ENCODE measurements at places on chromosomes 3 and 15.

- DNase-seq, result peak; percentile 17
Measured at GRCh38 chr15:36501063-36501678, 78.3 kb upstream of the CDIN1 start.

- peak; percentile 32 for DNase-seq
Measured at GRCh38 chr3:123258811-123259420, 57.2 kb downstream of the SEC22A start.

- DNase-seq, result no peak
Measured at GRCh38 chr3:169754711-169755110, 10.1 kb downstream of the TERC start.

- DNase-seq, result no peak
Measured at GRCh38 chr3:128257632-128258031, 104.4 kb downstream of the EEFSEC start.

DNA sequence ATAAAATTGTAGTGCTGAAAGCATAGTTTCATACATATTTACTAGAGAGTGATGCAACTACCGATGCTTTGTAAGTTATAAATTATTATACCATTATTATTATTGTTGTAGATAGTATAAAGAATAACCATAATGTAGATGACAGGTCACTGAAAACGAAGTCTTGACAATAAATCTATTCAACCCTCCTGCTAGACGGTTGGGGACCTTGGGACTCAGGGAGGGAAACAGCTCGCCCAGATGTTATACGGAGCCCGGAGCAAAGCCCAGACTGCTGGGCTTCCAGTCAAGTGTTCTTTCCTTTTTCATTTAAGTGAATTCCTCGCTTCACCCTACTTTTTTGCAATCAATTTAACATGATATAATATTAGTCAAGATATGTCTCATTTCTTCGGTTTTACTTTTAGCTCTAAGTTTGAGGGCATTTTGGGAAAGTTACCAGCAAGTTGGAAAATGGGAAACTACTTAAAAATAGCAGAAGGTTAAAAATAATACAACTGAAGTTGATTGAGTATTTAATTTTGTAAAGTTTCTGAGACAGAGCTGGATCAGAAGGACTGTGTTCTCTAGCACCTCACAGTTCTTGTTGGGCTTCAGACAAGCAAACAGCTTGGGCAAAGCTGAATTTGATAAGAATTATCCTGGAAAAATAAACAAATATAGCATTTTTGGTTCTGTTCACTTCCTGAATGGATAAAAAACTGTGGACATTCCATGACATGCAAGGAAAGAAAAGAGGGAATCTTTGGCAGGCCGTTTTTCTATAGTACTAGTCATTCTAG, 173.4 kb upstream of the TP63 start:
- no peak for DNase-seq

DNA sequence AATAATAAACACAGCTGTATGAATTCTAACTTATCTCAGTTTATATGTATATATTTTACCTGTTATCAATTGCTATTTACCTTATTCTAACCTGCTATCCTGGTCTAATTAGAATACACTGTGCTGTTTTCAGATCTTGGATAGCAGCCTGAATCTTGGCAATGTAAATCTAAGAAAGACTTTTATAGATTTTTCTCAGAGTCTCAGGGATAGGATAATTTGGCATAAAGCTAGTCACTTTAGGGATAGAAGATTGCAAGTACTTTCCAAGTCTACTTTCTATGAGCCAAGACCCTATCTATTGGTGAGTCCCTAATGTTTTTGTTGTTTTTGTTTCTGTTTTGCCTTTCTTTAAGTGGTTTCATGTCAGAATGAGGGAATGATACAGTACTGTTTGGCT, 695.7 kb downstream of the NAALADL2 start:
- no peak for DNase-seq

- no peak for DNase-seq
Measured at GRCh38 chr3:47865192-47865591, 62.3 kb downstream of the DHX30 start.

- no peak for DNase-seq
Measured at GRCh38 chr15:32987067-32987466, 207.4 kb downstream of the FMN1 start.

- DNase-seq, result no peak
Measured at GRCh38 chr3:108488631-108489030, 21.8 kb downstream of the MYH15 start.
